ENCODE measurements at places on chromosomes 5 and 9.

- no peak for DNase-seq
Measured at GRCh38 chr5:80216753-80217596, 38.9 kb downstream of the SERINC5 start.

- DNase-seq: no peak
Measured at GRCh38 chr9:21965401-21965951, 28.7 kb downstream of the CDKN2A start.

- no peak for DNase-seq
Measured at GRCh38 chr9:16139774-16140173, 586.9 kb downstream of the CCDC171 start.

- DNase-seq: peak; percentile 37
Measured at GRCh38 chr5:53877243-53877642, 316.8 kb downstream of the NDUFS4 start.

All from lung (tissue), 17 donors.